Fibroblast of skin of right quadriceps (primary cell): ENCODE measurements at places on chromosomes 4 and X.

GRCh38 chrX:100449696-100450608, 39.9 kb upstream of the PCDH19 start:
- DNase-seq: no peak

DNA sequence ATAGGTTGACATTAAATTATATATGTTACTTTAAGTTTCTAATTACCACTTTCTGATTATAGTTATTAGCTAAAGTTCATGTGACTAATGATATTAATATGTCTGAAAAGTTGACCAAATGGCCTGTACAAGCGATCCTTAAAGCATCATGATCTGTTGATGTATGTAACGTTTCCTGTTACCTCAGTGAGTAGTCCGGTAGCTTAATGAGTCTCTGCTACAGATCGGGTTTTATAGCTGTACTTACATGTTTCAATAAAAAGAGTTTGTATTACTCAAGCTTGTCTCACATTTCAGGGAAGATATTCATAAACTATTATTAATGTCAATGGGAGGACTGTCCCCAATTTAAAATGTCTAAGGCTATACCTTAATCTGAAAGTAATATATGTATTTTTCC, 246.3 kb downstream of the PPP3CA start:
- DNase-seq: no peak

DNA sequence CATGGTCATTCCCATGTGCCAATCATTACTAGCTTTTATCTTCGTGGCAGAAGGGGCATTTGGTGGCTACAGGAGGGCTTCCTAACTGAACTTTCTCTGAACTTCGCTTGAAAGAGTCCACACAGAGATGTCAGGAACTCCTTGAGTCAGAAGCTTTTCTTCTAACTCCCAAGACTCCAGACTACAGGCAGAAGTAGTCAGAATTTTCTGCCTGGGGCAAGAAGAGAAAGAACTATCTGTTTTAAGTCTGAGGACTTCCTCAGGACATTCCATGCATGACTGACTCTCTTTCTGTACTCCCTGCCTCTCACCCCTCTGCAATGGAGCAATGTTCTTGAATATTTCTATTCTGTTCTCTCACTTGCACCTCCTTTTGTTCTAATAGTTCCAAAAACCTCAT, 170.5 kb upstream of the TBC1D9 start:
- peak; percentile 7 for DNase-seq

DNA sequence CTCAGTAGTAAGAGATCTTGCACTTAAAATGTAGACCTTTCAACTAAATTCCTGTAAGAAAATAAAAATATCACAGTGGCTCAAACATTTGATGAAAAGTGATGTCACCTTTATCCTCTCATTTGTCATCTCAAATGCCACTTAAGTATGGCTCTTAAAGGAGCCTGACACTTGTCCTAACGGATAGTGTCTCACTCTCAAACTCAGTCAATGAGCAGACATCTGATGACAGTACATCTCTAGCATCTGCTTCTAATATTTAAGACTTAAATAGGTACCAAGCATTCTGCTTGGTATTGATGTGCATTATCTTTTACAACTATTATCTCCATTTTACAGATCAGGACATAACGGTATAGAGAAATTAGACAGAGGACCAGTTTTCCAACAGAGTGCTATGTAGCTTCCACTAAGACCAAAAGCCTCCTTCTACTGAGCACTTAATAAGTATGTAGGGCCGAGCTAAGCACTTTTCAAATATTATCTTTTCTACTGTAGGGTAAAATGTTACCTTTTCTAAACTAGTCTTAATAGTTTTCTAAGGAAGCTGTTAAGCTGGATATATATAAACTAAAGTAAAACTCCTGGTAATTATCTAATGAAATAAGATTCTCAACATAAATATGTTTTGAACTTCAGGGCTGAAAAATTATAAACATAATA, 110.2 kb downstream of the PDE5A start:
- no peak for DNase-seq

- DNase-seq: no peak
Measured at GRCh38 chr4:89306486-89307177, 968 bp downstream of the GPRIN3 start.

DNA sequence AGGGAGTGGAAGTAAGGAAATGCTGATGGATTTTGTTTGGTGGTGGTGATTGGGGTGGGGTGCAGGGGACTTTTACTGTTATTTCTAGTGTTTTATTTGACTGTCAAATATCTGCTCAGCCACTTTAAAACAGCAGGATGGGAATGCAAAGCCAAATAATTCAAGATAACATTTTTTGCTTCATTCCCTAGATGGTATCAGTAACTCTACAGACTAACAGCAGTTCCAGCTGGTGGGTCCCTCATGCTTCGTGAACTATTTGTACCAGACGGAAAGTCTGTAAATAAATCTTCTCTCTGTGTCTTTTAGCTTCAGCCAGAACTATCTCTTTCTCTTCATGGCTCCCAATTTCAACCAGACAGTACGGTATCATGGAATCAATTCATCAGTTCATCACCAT, 27.5 kb downstream of the GPR143 start:
- DNase-seq: no peak

DNA sequence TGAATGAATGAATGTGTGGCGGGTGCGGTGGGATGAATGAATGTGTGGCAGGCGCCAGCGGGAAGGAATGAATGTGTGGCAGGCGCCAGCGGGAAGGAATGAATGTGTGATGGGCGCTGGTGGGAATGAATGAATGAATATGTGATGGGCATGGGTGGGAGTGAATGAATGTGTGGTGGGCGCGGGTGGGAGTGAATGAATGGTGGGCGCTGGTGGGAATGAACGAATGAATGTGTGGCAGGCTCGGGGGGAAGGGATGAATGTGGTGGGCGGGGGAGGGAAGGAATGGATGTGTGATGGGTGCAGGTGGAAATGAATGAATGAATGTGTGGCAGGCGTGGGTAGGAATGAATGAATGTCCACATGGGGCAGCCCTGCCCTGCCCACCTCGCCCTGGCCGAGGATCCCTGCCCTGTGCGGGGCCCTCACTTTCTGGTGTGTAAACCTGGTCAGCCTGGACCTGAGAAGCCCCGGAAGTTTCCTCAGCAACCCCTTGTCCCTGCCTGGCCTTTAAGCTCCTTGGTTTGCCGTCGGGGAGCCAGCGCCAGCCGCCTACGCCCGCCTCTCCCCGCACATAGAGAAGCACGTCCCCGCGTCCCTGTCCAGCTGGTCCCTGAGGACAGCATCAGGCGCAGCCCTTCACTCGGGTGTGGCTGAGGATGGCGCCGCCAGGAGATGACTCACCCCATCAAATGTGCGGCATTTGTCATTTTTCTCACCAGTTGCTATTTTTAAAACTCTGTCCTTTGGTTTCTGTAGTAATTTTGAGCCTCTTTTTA, 112.8 kb upstream of the LRPAP1 start:
- DNase-seq: peak; percentile 17

DNA sequence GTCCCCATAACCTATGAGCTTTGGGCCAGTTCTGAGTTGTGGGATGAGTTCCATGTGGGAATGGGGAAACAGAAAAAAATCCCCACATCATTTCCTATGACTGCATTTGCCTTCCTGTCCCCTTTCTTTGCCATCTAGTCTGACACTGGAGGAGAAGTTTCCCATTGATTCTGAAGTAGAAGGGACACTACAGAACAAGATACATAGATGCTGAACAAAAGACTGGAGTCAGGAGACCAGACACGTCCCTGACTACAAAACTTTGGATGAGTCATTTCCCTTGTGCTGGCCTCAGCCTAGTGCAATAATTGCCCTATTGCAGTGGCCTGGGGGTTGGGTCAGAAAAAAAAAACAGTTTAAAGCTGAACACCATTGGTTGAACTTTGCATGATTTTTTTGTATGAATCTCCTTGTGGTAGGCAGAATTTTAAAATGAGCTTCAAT, 22.1 kb downstream of the BEX3 start:
- DNase-seq: peak; percentile 83

- peak; percentile 70 for DNase-seq
Measured at GRCh38 chr4:26288355-26288909, 32.4 kb upstream of the RBPJ start.

- DNase-seq: no peak
Measured at GRCh38 chr4:24196785-24197184, 306.9 kb upstream of the PPARGC1A start.

- no peak for DNase-seq
Measured at GRCh38 chr4:189445613-189446012, 495.1 kb upstream of the FRG1 start.

GRCh38 chr4:55993994-55994663, 45.4 kb downstream of the CEP135 start:
- DNase-seq: no peak

- DNase-seq: no peak
Measured at GRCh38 chr4:11428231-11428898, at the start of gene HS3ST1. TSS of gene HS3ST1 (minus strand) at chr4:11428894. CDS start at chr4:11400005, 28,889 bp downstream.

DNA sequence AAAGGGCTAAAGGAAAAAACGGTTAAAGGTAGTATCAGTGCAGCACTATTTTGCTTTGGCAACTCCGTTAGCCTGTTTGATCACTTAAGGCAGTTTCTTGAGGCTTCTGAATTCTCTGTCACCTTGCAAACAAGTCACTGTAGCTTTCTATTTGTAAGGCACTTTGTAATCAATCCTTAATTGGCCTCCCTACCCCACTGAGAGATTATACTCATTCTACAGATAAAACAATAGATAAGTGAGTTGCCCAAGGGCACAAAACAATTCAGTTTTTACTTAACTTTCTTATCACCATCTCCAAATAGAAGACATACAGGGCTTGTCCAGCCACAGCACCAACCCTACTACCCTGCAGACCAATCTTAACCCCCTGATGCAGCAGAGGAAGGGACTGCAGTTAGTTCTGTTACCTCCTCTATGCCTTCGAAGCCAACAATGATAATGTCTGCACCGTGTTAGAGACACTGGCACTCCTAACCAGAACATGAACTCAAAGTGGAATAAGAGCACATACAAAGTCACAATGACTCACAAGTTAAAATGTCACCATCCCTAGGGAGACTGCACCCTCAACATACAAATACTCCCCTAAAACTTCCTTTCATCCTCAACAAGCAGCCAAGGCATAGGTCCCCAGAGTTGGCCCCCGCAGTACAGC, 1.7 kb downstream of the TMEM185A start:
- DNase-seq: no peak

GRCh38 chr4:123913598-123913997, 517.0 kb downstream of the SPRY1 start:
- DNase-seq: no peak

DNA sequence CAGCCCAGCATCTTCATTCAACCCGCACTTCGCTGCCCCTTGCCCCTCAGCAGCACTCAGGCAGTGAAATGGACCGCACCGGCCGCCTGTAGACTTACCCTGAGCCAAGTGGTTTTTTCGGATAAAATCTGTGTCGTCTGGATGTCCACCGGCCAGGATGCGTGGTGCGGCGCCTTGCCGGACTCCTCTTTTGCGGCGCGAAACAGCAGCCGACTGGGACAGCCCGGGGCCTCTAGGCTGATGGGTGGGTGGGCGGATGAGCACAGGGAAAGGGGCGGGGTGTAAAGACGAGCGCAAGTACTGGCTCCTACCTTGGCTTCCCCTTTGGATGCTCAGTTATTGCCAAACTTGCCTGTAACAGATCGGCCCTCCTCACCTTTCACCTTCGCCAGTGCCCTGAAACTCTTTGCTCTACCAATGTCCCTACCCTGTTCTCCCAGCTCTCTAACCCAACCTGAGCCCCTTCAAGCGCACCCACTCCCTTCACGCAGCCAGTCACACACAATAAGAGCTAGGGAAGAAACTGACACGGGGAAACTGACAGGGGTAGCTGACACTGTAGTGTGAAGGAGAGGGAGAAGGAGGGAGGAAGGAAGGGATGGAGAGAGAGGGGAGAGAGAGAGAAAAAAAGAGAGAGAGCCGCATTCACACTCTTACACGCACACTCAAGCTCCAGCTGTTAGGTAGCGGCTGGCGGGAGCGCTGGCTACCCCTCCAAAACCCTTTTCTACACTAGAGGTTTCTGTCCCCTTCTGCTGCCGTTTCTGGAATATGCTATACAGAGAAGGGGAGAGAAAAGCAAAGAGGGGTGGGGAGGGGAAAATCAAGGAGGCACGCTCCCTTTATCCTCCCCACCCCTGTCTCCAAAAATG, 559 bp downstream of the TRPC5 start:
- no peak for DNase-seq

- DNase-seq: no peak
Measured at GRCh38 chr4:81722290-81722851, 250.7 kb upstream of the RASGEF1B start.

- DNase-seq: no peak
Measured at GRCh38 chr4:82124932-82125786, 248.6 kb downstream of the HNRNPD start.

GRCh38 chrX:129618997-129619396, 35.8 kb downstream of the APLN start:
- DNase-seq: no peak

DNA sequence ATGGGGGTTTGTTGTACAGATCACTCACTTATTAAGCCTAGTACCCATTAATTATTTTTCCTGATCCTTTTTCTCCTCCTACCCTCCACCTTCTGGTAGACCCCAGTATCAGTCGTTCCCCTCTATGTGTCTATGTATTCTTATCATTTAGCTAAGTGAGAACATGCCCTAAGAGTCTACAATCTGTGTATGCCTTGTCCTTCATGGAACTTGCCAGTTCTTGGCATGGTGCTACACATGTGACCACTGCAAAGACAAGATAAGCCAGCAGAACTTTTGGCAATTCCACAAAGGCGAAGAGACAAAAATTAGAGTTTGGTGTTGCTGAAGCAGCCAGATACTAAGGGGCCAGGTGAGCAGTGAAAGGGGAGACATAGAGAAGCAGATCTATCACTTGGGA, 101.3 kb downstream of the CORIN start:
- DNase-seq: no peak

GRCh38 chr4:66328803-66329574, 658.7 kb upstream of the EPHA5 start:
- DNase-seq: no peak

DNA sequence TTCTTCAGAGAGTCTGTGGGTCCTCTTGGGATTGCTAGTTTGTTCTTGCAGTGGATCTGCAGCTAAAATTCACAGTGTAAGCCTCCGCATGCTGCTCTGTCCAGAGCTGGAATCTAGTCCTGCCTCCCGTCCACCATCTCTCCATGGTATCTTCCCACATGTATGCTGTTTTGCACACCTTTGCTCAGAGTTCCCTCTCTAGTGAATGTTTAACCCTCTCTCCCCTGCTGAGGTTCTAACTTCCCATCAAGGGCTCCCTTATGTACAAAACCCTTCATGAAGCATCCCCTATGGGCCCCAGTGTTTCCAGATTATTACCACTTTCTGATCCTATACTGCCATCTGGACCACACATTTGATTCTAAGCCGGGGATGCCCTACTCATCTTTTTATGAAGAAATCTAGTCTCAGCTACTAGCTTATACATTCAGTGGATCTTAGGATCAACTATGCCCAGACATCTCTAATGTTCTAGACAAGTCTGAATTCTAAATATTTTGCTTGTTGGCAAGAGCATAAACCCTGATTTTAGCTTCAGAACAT, 157.3 kb downstream of the CPEB2 start:
- no peak for DNase-seq

- peak; percentile 45 for DNase-seq
Measured at GRCh38 chrX:134544513-134545151, 84.7 kb downstream of the HPRT1 start.

- DNase-seq: peak; percentile 47
Measured at GRCh38 chr4:7202411-7202810, 10.1 kb downstream of the SORCS2 start.
